Inflammatory macrophage treated with lipopolysaccharide for 4 hours (primary cell): ENCODE measurements at places on chromosomes 5 and 9.

- peak; percentile 12 for DNase-seq
These were observed 1167.7 kb downstream of the MAT2B start for GRCh38 chr5:164672931-164673694.

DNA sequence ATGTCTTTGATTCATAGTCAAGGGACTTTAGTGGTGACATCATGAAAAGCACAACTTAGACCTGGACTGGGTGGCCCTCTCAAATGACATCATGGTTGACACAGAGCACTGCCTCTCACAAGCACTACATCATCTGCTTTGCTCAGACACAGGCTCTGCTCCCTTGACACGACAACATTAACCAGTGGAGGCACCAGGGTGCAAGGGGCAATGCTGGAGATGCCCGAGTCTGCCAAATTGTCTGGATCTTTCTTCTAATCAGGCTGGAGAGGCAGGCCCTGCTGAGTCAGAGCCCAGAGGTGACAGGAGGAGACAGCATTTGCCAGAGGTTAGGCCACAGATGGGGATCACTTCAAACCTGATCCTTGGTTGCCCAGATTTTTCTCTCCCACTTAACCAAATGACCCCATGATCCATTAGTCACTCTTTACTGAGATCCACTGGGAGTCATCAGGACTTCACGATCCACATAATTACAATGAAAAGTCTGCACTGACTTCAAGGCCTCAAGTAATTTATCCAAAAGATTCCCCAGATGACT lies 174.4 kb downstream of the SLIT3 start:
- no peak for DNase-seq

GRCh38 chr9:123742009-123742767 lies 187.7 kb downstream of the DENND1A start:
- no peak for DNase-seq

DNA sequence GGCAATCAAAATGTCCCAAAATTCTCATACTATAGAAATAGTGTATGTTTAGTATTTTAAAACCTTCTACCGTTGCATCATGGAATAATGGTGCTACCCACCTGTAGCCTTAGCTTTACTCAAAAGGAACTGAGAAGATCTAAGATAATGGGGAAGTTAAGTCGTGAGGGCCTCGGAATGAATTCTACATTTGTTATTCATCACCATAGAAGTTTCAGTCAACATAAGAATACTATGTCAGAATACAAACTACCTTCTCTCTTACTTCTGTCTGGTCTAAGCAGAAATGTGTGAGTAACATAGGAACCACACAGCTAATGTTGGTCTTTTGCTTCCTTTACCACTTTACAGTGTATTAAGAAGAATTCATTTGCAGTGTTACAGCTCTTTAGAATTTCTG lies 43.2 kb downstream of the RFK start:
- no peak for DNase-seq

DNA sequence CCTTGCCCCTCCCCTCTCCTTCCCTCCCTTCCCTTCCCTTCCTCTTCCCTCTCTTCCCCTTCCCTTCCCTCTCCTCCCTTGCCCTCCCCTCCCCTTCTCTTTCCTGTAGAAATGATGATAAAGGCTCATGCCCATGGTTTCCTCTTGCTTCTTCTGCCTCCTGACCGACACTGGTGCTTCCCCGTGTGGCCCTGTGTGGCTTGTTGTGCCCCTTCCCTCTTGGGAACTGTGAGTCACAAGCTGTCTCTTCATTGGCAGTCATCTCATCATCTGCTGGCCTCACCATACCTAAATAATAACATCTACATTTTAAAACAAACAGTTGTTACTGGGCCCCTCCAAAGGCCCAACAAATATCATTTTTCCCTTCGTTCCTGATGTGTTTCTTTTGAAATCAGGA lies 11.7 kb upstream of the CARNMT1 start:
- DNase-seq = peak; percentile 7

DNA sequence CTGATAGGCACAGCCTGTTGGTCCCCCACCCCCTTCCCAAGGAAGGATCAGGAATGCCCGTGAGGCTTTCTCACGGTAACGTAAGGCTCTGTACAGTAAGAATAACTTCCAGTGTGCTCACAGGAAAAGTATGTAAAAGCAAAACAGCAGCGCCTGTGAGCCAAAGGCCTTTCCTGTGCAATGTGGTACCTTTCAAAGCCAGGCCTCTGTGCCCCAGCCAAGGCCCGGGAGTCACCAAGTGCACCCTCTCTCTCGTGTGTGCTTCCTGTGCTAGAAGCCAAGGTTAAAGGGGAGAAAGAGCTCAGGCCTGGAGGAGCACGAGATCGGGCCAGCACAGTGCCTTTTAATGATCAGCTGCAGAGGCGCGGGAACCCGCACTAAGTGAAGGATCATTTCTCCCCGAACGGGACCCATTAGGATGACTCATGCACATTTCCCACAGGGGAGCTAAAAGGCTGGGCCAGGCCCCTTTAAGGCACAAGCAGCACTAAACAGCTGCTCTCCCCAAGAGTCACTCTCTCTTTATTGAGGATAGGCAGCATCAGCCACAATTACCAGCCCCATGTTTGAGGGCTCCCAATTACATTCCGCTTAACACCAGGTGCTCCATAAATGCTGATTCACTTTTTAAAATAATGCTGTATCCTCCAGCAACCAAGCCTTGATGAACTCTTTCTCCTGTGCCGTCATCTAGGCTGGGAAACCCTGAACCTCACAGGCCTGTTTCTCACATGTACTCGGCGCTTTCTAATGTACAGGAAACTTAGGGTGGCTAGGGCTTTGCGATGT lies 42.8 kb downstream of the SHB start:
- no peak for DNase-seq

GRCh38 chr5:157648275-157648990 lies 3.8 kb downstream of the SOX30 start:
- DNase-seq = no peak

DNA sequence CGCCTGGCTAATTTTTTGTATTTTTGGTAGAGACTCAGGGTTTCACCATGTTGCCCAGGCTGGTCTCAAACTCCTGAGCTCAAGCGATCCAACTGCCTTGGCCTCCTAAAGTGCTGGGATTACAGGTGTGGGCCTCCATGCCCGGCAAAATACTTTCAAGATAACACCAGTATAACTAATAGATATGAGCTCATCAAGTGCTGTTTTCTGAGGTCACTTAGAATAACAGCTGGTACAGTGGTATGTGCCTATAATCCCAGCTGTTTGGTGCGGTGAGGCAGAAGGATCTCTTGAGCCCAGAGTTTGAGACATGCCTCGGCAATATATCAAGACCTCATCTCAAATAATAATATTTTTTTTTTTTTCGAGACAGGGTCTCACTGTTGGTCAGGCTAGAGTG lies 30.5 kb upstream of the CREBRF start:
- DNase-seq = no peak

- no peak for DNase-seq
These were observed 411.5 kb downstream of the PLK2 start for GRCh38 chr5:58048185-58048925.

GRCh38 chr5:163695830-163696578 lies 190.6 kb downstream of the MAT2B start:
- peak; percentile 30 for DNase-seq

GRCh38 chr9:105157171-105157583 lies 87.3 kb upstream of the SLC44A1 start:
- DNase-seq = peak; percentile 94

GRCh38 chr9:3783156-3783555 lies 257.4 kb upstream of the RFX3 start:
- no peak for DNase-seq

DNA sequence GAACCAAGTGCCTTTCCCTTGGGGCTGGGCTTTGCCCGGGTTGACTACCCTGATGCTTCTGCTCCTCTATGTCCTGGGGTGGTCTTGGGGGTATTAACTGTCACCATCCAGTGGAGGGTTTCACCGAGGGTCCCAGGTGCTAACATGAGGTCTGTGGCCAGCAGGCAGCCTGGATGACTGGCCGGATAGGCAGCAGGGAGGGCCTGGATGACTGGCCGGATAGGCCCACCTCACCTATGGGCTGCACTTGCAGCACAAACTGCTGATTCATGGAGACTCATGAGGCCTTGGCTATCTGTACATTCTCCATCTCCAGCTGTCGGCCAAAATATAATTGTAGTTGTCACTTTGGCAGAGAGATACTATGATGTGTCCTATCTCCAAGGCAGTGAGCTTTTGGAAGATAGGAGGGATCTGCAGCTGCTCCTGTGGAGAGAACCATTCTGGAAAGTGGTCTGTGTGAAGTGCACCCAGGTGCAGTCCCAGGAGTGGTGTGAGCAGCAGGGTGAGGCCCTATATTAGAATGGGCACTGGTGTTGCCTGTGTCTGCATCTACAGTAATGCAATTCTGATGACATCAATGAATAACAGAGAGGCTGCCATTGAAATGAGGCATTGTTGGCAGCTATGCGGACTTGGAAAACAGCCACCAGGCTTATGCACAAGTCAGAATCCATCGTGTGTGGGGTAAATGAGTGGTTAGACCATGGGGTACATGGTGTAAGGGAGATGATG lies 26.3 kb upstream of the CDKN2AIPNL start:
- no peak for DNase-seq

DNA sequence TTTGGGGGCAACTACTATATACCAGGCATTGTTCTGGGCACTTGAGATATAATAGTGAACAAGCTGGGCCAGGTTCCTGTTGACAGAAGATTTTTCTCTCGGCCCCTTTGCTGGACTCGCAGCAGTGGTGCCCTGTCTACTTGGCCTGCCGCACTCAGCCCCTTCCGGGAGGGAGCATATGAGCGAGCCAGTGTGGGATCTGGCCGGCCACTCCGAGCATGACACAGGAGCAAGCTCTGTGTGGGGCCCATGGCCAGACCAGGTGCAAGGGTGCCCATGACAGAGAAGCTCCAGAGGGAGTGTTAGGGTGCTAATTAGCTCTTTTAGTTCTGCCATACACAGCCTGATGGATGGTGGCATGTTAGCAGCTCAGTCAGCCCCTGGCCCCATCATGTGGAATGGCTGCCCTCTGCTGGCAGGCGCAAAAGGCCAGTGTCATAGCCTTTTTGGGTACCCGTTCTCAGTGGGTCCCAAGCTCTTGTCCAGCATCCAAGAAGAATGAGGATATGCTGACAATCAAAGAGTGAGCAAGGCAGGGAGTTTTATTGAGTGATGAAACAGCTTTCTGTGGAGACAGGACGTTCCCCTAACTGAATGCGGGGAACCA lies 9.3 kb upstream of the KIF4B start:
- DNase-seq = peak; percentile 11

DNA sequence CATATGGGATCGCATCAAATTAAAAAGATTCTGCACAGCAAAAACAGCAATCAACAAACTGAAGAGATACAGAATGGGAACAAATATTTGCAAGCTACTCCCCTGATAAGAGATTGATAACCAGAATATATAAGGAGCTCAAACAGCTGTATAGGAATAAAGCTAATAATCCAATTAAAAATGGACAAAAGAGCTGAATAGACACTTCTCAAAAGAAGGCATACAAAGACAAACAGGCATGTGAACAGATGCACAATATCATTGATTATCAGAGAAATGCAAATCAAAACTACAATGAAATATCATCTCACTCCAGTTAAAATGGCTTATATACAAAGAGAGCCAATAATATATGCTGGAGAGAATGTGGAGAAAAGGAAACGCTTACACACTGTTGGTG lies 110.6 kb downstream of the PLCXD3 start:
- DNase-seq = no peak

DNA sequence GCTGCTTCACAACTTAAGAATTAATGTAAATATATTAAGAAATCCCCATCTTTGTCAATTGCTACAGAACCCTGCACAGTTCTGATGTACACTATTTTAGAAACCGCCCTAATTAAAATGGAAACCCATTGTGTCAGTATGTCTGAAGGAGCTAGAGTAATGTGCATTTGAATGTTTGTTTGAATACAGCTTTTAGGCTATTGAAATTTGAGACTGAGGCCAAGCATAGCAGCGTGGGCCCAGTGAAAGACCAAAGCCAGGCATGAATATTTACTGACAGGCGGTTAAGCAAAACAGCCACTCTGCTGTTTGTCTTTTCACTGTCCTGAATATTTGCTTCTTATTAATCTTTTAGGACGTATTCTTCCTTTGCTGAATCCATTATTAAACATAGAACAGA lies 252.3 kb downstream of the IZUMO3 start:
- DNase-seq = no peak

- no peak for DNase-seq
These were observed 14.3 kb upstream of the TEK start for GRCh38 chr9:27094640-27095298.

- peak; percentile 52 for DNase-seq
These were observed 310.6 kb downstream of the DIRAS2 start for GRCh38 chr9:90331826-90332575.

GRCh38 chr9:137383081-137383783 lies 39.7 kb downstream of the EXD3 start:
- no peak for DNase-seq

DNA sequence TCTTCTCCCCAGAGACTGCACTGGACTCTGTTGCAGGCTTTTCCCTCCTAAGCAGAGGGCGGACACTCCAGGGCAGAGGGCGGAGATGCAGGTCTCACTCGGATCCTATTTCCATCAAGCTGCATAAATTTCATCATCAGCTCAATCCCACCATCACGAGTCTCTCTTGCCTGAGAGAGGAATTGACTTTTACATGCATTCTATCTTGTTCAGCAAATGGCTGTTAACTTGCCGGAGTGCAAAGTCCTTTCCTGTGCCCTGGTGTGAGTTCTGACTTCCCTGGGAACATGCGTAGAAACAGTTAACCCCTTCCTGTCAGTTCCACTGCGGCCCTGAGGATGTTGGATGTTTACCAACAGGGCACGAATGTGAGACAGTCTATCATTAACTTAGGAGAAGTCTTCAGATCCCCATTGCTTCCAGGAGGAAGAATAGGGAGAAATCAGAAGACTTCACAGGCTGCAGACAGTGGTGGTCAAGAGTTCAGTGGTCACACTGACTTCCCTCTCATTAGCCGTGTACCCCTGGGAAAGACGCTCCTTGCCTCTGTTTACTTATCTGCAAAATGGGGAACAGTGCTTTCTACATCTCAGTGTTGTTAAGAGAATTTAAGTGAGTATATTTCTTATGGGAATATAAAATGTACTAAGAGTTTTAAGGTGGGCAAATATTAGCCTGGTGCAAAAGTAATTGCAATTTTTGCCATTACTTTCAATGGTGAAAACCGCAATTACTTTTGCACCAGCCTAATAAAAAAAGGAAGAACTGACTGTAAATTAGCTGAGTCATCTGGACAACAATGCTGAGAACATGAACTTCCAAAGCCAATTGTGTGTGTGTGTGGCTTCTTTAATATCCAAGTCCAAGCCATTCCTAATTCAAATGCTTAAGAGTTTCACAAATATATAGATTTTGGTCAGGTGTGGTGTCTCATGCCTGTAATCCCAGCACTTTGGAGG lies 248.0 kb downstream of the DRD1 start:
- DNase-seq = no peak

DNA sequence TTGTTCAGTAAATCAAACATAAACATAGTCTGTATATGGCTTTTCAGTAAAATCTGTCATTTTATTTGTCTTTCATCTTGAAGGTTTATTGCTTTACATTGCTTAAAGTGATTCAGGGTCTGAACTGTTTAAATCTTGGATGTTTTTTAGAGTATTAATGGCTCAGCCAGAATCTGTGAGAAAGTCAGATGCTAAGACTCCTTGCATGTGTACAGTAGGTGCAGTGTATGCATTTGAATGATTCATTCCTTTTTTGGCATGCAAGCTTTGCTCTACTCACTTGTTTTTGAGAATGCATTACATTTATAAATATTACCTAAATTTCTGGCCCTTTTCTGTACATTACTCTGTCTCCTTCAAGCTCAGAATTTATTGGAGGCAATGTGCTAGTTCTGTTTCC lies 271.0 kb upstream of the RIOK2 start:
- no peak for DNase-seq
